ENCODE measurements at places on chromosomes 11 and 22. TPM values are rescaled to one million over a fixed set of nuclear protein-coding genes. Genes with fewer than 3 reads are reported as not detected.

DNA sequence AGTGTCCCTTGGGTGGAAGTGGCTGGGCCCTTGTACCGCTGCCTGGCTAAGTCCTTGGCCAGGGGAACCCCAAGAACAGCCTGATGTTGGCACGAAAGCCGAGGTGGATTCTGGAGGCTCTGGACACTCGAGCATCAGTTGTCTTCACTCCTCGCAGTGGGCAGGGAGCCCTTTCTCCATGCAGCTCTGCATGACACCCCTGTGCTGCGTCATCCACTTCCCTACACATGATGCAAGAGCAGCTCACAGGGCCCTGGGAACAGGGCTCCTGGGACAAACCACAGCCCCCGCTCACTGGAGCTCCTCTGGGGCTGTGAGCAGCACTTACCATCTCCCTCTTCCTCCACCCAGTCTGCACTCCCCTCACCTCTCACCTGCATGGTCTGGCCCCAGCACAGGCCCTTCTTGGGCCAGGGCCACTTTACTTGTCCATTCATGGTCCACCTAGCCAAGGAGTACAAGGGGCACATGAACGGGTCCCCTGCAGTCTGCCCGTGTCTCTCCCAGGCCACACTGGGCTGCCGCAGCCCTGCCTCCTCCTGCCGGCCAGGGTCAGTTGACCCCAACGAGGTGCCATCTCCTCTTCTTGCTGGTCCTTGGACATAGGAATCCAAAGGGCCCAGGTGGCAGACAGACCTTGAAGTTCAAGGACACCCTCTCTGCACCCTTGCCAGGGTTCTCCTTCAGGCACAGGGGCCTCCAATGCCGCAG lies 66.5 kb downstream of the IGF2 start:
- no peak for DNase-seq

- DNase-seq = no peak
Measured at GRCh38 chr11:119194811-119195440, 9.7 kb downstream of the NHERF4 start.

- DNase-seq = no peak
Measured at GRCh38 chr11:93528757-93529645, 14.2 kb downstream of the SMCO4 start.

Gene GRIA4
- total RNA-seq = 0.69 TPM

Gene OR52N4
- total RNA-seq = not detected

Data from colonic mucosa (tissue), 4 donors.